Left lung (tissue), 14 donors: ENCODE measurements at places on chromosomes 7 and 10. TPM values are rescaled to one million over a fixed set of nuclear protein-coding genes. Genes with fewer than 3 reads are reported as not detected.

DNA sequence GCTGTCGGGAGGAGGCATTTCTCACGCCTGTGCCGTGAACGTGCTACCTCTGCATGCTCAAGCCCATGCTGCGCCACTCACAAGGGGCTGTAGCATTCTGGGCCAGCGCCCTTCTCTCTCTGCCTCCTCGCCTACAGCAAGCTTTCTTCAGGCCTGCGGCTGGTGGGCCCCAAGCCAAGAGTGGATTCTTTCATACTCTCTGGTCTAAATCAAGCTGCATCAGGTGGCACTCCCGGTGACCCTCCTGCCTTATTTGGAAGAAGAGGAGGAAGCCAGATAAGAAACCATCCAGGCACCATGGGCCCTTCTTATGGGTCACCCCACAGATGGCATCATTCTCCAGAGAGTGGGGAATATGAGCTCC, 86.7 kb upstream of the DUSP5 start:
- no peak for DNase-seq

GRCh38 chr7:3206101-3206500, 95.0 kb upstream of the SDK1 start:
- no peak for DNase-seq

Gene DPYSL4
- total RNA-seq: 1.3 TPM

GRCh38 chr7:67671006-67671548, 674.4 kb downstream of the TYW1 start:
- DNase-seq: no peak
